EL (cell line): ENCODE measurements at places on chromosomes 16 and 17.

DNA sequence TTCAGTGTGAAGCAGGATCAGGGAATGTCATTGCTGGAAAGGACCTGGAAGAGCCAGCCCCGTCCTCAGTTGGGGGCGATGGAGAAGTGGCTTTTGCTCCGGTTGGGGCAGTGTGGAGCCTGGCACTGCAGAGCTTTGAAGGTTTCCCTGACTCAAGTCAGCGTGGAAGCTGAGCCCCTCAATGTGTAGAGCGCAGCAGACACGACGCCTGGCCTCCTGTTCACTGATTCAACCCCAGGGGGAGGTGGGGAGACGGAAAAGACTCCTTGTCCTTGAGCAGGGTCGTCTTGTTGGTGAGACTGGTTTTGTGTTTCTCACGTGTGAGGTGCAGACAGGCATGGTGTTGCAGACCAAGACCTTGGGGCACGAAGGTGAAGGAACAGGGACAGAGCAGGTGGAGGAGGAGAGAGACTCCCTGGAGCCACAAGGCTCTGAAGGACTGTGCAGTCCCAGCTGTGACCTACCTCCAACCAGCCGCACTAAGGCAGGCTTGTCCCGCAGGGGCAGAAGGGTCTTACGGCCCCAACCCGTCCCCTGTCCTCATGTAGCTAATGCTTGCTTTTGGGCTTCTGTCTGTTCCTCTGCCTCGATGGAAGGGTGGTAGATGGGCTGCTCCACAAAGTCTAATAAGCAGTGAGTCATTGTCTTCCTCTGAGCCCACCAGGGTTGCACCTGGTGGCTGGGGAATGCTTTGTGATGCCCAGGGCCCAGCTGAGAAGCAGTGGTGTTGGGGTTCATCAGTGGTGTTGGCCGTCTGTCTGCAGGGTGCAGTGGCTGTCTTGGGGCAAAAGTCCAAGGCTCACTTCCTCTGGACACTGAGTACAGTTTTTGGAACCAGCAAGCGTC is 47.8 kb downstream of the MPRIP start:
- no peak for DNase-seq

- no peak for DNase-seq
These were observed 18.7 kb upstream of the ANKRD40CL start for GRCh38 chr17:50785946-50786570.

GRCh38 chr17:43905985-43906852 is 1.1 kb downstream of the MPP2 start:
- DNase-seq: peak; percentile 72

- no peak for DNase-seq
These were observed 3.0 kb upstream of the CBX4 start for GRCh38 chr17:79842136-79842655.

DNA sequence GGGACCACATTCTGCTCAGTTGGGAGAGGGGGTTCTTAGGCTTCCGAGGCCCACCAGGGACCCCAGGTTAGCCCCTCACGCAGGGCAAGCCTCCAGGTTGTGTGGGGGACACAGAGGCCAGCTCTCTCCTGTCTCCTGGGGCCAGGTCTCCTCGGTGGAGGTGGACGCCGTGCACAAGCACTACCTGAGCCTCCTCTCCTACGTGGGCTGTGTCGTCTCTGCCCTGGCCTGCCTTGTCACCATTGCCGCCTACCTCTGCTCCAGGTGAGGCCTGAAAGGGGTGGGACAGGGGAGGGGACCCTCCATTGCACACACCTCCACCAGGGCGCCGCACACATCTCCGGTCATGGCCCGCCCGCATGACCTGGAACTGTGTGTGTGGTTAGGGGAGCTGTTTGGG is 10.9 kb upstream of the ADGRG3 start:
- no peak for DNase-seq

DNA sequence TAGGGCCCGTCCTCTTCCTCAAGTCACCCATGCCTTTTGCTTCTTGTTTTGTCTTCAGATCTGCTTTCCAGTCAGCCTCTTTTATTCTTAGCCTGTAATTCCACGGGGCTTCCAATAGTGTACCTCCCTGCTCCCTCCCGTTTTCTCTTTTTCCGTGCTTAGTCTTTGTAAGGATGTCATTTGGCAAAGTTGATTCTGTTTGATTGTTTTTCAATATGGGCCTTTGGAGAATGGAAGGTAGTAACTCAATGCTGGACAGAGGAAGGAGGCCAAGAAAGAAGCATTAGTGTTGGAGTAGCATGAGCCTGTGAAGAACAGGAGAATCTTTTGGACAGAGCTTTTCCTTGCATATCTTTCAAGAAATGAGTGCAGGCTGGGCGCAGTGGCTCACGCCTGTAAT is 6.5 kb downstream of the WWP2 start:
- DNase-seq: no peak

DNA sequence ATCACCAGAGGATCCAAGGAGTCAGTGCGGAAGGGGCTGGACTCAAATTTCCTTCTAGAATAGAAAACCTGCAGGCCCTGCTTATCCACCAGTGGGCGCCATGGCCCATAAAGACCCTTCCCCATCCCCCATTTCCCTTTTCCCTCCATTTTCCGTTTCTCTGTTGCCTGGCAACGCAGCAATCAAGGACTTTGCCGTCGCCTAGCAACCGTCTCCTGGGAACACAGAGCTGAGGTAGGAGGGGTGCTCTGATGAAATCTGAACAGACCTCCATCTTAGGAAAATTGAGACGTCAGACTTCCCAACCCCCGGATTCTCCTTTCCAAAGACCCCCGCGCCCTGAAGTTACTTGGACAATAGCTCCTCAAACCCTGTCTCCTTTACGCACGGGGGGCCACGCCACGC is 5.7 kb downstream of the DLG4 start:
- peak; percentile 67 for DNase-seq

GRCh38 chr17:20983359-20983637 is 59.5 kb downstream of the USP22 start:
- DNase-seq: no peak

GRCh38 chr17:29390851-29391631 is 878 bp downstream of the TAOK1 start:
- DNase-seq: peak; percentile 40

DNA sequence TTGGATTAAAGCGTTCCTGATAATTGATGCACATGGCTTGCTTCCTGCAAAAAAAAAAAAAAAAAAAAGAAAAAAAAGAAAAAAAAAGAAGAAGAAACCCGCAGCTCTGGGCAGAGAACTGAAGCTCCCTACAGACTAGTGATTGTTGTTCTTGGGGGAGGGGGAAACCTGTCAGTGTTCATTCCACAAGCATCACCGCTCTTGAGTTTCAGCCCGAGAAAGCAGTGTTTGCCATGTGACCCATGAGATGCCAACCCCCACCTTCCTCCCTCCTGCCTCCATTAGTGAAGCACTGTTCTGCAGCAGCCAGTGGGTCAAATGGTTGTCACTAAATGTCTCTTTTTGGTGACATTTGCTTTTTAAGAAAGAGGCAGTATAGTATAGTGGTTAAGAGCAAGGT is 1.7 kb downstream of the USP43 start:
- no peak for DNase-seq

DNA sequence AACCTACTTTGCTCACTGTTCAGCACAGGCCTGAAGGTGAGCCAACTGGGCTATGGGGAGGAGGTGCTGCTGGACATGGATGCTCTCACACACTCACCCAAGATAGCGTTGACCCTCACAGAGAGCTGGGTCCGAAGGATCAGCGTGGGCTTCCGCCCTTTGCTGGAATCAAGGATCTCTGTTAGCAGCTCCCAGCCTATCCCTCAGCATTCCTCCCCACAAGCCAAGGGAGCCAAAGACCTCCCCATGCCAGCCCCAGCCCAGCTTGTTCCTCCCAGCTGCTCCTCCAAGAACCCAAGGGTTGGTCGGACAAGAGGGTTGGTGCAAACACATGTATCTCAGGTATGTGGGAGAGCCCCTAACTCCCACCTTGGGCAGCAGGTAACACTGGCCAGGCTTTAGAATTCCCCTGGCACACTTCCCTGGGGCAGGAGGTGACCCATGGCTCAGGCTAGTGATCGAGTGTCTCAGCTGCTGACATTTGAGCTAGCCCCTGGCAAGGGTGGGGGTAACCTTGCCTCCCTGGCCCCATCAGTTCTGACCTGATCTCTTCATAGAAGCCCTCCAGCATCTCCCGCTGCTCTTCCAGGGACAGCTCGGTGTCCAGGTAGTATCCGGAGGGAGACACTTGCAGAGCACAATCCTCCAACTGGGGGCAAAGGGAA is 8.3 kb downstream of the FHOD1 start:
- no peak for DNase-seq

- DNase-seq: no peak
These were observed 93.1 kb upstream of the CCL1 start for GRCh38 chr17:34456121-34456520.

DNA sequence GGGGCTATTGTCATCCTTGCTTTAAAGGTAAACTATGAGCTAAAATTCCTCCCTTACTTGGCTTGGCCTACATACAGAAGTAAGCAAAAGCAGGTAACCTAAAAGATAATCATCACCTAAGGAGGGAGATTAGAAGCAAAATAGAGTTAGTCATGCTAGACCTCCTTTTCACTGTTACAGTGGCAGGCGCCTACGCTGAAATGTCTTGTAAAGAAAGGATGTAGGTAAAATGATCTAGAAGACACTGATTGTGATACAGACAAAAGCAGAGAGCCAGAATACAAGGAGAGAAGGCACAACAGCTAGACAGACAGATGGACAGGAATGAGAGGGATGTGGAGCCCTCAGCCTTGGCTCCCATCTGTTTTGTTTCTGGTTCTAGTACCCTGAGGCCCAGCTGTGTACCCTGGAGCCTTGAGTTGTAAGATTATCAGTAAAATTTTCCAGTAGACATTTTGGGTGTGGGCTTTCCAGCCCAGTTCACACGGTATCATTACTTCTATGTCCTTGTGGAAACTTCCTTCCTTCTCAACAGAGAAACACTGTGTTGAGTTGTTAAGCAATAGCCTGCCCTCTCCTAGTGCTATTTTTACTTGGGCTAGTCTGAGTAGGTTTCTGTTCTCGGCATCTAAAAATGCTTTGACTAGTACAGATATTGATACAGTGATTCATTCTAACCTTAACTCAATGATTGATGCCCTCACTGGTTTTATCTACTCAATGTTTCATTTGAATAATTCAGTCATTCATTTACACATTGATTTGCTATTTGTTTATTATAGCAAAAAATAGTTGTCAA is 7.7 kb upstream of the C16orf78 start:
- no peak for DNase-seq

- DNase-seq: no peak
These were observed 16.1 kb downstream of the LASP1 start for GRCh38 chr17:38885728-38886642.

DNA sequence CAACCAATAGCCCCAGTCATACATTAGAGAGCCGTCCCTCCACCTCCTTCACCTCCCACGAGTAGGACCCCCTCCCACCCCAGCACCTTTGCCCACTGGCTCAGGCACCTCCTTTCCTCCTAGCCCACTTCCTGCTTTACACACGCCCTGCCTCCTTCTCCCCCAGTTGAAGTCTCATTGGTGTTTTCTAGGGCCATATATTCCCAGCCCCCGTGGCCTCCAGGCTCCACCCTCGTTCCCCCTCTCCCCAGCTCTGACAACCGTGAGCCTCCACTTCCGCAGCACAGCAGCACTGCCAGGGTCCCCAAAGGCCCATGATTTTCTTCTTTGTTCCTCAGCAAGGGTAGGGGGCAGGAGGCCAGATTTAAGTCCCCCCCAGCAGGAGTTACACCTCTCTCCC is 340.3 kb upstream of the TNRC6C start:
- no peak for DNase-seq

GRCh38 chr16:86484240-86484639 is 26.1 kb upstream of the FOXF1 start:
- no peak for DNase-seq

- peak; percentile 79 for DNase-seq
These were observed 149.6 kb downstream of the SOX9 start for GRCh38 chr17:72270273-72270924.

DNA sequence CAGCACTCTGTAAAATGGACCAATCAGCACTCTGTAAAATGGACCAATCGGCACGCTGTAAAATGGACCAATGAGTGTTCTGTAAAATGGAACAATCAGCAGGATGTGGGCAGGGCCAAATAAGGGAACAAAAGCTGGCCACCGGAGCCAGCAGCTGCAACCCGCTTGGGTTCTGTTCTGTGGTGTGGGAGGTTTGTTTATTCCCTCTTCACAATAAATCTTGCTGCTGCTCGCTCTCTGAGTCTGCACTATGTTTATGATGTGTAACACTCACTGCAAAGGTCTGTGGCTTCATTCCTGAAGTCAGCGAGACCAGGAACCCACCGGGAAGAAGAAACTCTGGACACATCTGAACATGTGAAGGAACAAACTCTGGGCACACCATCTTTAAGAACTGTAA is 20.5 kb downstream of the TMEM100 start:
- no peak for DNase-seq

DNA sequence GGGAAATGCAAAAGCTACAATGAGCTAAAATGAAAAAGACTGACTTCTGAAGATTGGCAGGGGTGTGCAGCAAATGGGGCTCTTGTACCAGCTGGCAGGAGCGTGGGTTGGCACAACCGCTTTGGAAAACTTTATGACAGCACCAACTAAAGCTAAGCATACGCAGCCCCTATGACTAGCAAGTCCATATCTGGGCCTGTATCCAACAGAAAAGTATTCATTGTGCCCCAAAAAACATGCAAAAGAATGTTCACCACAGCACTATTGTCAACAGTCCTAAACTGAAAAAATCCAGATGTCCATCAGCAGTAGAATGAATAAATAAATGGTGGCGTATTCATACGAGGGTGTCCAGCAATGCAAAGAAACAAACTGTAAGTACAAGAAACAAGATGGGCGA is 22.6 kb upstream of the ITGA3 start:
- no peak for DNase-seq
